ENCODE measurements at places on chromosomes 5 and 9.

DNA sequence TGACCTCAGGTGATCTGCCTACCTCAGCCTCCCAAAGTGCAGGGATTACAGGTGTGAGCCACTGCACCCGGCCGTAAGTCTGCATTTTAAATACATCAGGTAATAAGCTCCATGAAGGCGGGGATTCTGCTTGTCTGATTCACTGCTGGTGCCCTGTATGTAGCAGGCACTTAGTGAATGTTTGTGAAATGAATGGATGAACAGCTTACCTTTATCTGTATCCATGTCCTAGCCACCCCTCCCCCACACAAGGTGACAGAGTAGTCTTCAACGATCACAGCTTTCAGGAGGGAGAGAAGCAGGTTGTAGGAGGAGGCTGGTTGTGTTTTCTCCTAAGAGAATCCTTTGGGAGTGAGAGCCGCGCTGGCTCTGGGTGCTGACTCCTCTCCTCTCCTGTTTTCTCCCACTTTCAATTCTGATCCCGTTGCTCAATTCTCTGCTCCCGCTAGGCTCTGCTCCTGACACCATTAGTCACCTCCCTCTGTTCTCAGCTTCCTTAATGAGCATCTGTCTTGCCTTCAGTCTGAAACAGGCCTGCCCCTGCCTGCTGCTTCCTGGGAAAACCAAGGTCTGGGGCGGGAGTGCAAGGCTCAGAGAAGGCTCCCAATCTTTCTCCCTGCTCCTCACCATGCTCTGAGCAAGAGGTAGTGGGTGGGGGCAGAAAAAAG lies 88.8 kb upstream of the CTNNA1 start:
- H3K27ac ChIP-seq: no peak overlapping the region
- peaks cover 42% of the 10 kb centered on the region for H3K4me1 ChIP-seq
- peaks cover 92% of the 10 kb centered on the region for H3K27me3 ChIP-seq
- H3K4me3 ChIP-seq: no peak overlapping the region
- no peaks in the 10 kb centered on the region for H3K36me3 ChIP-seq

DNA sequence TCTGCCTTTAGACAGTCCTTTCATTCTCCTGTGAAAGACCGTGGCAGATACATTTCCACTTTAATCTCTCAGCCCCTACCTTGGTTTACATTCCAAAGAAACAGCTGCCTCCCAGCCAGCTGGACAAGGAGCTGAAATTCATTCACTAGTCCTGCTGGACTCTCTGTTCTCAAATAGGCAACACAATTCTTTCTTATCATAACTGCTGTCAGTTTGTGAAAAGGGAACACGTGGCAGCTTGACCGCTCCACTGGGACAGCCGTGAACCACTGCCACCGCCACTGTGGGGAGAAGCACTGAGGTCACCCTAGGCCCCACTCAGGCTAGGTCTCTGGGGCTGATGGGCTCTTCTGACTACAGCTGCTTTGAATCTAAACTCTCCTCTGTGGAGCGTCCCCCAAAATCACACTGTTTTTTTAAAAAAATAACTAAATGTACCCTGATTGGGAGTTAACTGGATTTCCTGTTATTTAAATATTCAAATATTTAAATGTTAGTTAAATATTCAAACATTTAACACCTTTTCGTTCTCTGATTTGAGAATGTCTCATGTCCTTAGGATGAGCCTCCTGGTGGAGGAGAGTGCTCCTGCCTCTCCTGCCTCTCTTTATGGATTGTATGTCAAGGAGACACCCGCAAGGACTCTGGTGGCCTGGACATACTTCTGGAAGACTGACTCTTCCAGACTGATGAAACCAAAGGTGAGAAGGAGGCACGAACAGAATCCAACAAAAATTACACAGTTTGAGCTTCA lies 120.1 kb downstream of the BOD1 start:
- H3K27ac ChIP-seq: no peak overlapping the region
- no peaks in the 10 kb centered on the region for H3K36me3 ChIP-seq
- H3K27me3 ChIP-seq: peaks cover 7% of the 10 kb centered on the region
- no peak for DNase-seq
- no peaks in the 10 kb centered on the region for H3K4me1 ChIP-seq

GRCh38 chr5:14251733-14252132 lies 108.6 kb downstream of the TRIO start:
- H3K4me3 ChIP-seq: no peak overlapping the region
- H3K36me3 ChIP-seq: peaks cover 4% of the 10 kb centered on the region
- H3K27me3 ChIP-seq: no peaks in the 10 kb centered on the region
- H3K4me1 ChIP-seq: peaks cover 7% of the 10 kb centered on the region
- no peak overlapping the region for H3K27ac ChIP-seq
- no peak for DNase-seq

- no peak for DNase-seq
- no peak overlapping the region for H3K4me3 ChIP-seq
- no peaks in the 10 kb centered on the region for H3K36me3 ChIP-seq
- peaks cover 28% of the 10 kb centered on the region for H3K27me3 ChIP-seq
- no peak overlapping the region for H3K27ac ChIP-seq
Observed at GRCh38 chr5:7397937-7398336, 2.0 kb downstream of the ADCY2 start.

- H3K4me3 ChIP-seq: no peak overlapping the region
- H3K27ac ChIP-seq: no peak overlapping the region
- peaks cover 3% of the 10 kb centered on the region for H3K4me1 ChIP-seq
Observed at GRCh38 chr9:529731-530130, 311.8 kb upstream of the DMRT1 start.
